NCI-H2029 treated with DMSO at 0.1 percent for 48 hours (cell line): ENCODE measurements at places on chromosomes 11 and 22.

DNA sequence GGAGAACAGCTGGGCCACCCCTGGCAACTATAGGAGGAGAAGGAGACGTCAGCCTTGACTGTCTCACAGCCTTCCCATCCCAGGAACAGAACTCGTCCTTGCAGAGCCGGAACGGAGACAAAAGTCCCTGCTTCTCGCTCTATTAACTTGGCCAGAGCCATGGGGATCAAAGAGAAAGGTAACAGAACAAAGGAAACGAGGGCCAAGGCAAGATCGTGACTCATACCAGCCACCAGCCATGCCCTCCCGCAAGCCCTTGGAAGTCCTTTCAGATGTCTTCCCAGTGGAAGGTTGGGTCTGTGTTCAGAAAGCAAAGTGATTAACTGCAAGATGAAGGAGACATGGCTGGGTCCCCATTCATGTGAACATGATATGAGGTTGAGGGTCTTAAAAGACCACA lies 64.7 kb downstream of the PDE2A start:
- DNase-seq: no peak

- no peak for DNase-seq
Observed at GRCh38 chr11:58671983-58672633, 49.6 kb downstream of the CNTF start.

GRCh38 chr11:9739123-9739900 lies 75.4 kb downstream of the SWAP70 start:
- DNase-seq: no peak

- DNase-seq: no peak
Observed at GRCh38 chr11:64409707-64410403, 50.9 kb downstream of the RPS6KA4 start.

DNA sequence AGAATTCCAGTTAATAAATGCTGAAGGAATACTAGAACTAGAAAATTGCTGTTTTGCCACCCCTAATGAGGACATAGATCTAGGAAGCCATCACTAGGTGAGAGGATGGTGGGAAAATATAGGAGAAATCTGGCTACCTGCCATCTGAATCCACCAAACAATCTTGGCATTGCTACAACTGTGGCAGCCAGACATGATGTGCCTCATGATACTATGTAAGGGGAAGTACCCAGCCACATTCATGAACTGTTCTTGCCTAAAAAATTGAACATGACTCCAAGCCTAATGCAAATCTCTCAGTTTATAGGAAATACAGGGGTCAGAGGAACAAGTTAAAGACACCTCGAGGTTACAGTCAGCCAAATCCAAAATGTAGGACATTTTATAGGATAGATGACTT lies 72.8 kb downstream of the SFI1 start:
- DNase-seq: no peak

DNA sequence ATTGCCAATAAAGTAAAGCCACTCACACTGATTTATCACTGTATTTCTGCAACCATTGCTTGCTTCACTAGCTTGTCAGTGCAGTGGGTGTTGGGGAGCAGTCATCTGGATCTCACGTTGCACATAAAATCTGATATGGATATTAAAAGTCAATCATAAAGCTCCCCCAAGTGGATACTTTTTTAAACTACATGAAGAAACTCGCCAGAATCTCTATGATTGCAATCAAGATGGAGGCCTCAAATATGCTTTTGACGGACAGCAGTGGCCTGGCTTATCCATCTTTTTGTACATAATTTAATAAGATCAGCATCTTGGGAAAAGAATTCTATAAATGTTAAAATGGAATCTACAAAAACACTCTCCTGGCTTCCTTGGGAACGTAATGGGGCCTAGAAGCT lies 137.7 kb downstream of the WT1 start:
- DNase-seq: no peak

DNA sequence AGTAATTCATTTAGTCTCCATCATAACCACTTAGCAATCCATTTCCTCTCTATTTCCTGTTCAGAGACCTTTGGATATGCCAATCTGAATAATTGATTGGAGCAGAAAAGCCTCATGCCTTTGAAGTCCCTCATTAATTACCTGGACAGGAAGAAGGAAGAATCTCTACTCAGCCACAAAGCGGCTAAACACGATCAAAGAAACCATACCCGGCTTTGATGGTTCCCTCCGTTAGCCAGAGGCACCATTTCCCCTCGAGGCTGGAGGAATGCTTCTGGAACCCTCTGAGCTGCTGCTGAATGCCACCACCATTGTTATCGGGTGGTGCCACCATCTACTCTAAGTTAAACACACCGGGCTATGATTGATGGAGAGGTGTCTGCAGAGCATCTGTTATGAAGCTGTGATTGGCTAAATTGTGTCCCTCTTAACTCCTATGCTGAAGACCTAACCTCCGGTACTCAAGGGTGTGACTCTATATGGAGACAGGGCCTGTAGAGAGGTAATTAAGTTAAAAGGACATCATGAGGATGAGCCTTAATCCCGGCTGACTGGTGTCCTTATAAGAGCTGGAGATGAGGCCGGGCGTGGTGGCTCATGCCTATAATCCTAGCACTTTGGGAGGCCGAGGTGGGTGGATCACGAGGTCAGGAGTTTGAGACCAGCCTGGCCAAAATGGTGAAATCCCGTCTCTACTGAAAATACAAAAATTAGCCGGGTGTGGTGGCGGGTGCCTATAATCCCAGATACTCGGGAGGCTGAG lies 168.6 kb downstream of the CTTN start:
- DNase-seq: no peak

- no peak for DNase-seq
Observed at GRCh38 chr11:64902102-64902900, 14.7 kb downstream of the ATG2A start.

DNA sequence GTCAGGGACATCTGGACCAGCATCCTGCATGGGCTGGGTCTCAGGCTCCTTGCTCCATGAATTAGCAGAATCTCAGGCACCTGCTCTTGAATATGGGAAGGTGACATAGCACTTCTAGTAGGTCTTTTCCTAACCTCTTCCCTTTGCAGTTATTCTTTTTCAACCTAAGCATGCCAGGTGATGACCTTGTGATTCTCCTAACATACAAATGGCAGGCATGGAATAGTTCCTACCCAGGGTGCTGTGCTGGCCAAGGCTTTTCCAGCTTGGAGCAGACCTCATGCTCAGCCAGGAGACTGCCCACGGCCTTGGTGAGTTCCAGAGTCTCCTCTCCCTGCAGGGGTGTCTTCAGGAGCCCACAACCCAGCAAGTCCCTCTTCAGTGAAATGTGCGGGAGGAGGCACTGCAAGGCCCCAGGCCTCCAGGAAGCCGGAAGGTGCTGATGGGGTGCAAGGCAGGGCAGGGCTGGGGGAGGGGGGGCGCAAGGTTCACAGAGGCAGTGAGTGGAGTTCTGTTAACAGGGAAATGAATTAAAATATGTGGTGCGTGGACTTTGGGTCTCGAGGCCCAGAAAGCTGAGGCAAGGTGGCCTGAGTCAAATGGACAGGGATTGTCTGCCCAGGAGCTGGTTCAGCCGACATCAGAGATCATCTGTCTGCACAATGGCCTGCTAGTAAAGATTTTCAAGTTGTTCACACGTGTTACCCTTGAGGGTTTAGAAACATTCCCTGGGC lies 75.9 kb upstream of the SEPTIN5 start:
- no peak for DNase-seq

- DNase-seq: no peak
Observed at GRCh38 chr11:126999366-126999765, 1.2 kb downstream of the KIRREL3 start.

DNA sequence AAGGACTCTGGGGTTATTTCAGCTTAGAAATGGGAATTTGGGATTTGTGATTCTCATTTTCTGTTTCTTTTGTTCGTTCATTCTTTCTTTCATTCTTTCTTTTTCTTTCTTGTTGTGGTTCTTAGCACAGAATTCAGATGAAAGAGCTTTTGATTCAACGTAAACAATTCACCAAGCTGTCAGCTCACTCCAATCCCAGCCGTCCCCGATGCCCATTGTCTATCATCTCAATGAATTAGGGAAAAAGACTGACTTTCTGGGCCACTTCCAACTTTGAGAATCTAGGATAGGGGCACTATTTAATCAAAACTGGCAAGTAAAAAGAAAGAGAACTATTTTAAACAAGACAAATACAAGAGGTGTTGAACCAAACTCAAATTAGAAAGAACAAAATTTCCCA lies 25.1 kb upstream of the TMA7B start:
- DNase-seq: no peak

DNA sequence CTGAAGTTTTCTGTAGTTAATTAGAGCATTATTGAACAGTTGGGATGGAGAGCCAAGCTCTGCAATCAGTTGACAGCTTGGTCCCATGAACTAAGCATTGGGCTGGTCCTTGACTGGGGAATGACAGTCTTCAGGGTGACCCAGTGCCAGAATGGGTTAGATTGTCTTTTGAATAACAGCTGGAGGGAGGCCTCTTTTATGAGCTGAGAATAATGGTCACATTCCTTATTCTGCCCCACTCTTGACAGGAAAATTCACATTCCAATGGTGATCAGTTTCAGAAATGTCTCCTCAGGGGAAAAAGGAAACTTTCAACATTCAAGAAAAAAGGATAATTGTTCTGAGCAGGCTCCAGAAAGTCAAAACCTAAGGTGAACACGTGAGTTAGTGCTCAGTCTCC lies 113.9 kb downstream of the KIRREL3 start:
- no peak for DNase-seq

DNA sequence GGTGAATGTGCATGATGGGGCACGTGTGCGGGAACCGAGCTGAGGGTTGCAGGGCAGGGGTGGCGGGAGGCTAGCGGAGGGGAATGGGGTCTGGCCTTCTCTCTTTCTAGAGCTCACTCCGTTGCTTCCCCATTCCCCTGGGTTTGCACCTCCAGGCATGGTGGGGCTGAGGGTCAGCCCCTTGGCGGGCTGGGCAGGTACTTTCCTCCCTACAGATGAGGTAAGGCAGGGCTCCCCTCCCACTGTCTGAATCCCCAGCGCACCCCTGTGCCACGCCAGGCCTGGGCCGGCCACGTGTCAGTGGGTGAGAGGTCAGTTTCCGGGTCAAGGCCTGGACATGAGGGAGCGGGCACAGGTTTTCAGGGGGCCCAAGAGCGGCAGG lies 8.9 kb downstream of the SUSD2 start:
- no peak for DNase-seq

DNA sequence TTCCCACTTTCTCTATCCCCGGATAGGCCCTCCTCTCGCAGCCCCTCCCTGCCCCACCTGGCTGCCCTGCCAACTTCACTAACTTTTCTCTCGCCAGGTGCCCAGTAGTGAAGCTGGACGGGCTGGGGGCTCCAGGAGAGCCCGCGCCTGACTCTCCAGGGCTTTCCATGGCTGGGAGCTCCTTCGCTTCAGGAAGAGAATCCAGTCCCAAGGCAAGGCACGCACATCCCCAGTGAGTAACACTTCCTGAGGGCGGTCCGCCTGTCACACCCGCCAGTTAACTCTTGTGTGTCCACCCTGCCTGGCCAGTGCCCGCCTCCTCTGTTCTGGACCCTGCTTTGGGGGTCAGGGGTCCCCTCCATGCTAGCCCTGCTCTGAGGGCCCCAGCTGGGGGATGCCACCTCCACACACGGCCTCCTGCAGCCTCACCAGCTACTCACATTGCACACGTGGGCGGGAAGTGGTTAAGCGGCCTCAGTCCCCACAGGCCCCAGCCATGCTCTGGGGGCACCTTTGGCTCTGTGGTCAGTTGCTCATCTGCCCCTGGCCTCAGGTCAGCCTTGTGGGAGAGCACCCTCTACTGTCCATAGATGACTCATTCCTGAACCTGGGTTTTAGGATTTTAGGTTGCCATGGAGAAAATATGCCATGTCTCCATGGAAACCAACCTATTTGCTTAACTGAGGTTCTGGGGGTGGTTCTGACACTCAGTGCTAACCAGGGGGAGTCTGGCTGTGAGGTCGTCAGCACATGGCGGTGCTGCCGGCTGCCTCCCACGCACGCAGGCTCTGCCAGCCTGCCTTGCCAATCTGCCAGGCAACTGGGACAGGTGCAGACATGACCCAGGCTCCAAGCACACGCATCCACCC lies at the start of gene RIN1:
RIN1 (minus strand) TSS at position 201 of the 869 bp plus-strand sequence; CDS start at position 169, 32 bp downstream.
- DNase-seq: no peak

- DNase-seq: no peak
Observed at GRCh38 chr22:48781868-48782267, 1045.8 kb downstream of the BRD1 start.

DNA sequence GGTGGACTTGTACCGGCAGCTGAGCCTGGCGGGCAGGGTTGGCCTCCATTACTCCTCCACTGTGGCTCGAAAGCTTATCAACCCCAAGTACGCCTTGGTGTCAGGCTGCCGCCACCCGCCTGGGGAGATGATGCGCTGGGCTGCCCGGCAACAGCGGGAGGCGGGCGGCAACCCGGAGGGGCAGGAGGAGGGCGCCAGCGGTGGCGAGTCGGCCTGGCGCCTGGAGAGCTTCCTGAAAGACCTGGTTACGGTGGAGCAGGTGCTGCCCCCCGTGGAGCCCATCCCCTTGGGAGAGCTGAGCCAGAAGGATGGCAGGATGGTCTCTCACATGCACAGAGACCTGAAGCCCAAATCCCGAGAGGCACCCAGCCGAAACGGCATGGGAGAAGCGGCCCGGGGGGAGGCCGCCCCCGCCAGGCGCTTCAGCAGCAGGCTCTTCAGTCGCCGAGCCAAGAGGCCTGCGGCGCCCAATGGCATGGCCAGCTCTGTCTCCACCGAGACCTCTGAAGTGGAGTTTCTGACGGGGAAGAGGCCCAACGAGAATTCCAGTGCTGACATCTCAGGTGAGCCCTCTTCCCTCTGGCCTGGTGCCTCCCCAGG lies 26.7 kb downstream of the FAM83F start:
- no peak for DNase-seq

DNA sequence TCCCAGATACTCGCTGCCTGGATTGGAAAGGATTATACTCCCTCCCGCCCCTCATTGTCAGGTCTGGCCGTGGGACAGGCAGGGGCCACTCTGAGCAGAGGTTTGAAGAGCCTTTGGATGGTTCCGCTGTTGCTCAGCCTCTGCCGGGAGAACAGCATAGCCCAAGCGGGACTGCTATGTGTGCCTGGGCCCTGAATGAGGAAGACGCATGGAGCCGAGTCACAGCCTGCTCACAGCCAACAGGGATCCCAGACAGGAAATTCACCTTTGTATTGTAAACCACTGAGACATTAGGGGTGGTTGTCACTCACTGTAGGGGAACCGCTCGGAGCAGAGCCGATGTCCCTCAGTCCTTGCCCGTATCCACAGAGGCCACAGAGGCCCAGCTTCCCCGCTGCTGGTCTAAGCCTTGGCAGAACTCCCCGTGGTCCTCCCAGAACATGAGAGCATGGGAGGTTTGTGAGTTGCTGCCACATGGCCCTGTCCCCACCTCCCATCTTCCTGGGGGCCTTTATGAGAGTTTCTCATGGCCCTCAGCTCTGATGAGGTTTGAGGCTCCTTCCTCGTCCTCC lies 10.7 kb upstream of the FAM118A start:
- no peak for DNase-seq

GRCh38 chr22:19196841-19197612 lies 18.5 kb upstream of the SLC25A1 start:
- no peak for DNase-seq
